ENCODE measurements at places on chromosomes 2 and 18. TPM values are rescaled to one million over a fixed set of nuclear protein-coding genes. Genes with fewer than 3 reads are reported as not detected.
A peak's percentile ranks its signal among the peaks of the same experiment; 100 is the strongest.

DNA sequence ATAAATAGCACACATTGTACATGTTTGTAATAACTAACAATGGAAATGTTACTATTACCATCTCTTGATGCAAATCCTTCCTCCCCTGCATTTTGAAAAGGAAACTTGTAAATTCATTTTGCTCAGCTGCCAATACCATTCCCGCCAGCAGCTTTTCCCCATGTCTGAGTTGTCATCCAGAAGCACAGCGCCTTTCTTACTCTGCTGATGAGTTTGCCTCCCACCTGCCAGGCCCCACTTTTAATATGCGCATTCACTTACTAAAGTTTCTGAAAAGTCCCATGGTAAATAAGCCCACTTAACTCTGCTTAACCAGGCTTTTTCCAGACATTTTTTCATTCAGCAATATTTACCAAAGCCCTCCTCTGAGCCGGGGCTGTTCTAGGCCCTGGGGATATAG is 3.9 kb downstream of the CHST10 start:
- no peak for DNase-seq

GRCh38 chr2:111157798-111158197 is 37.1 kb downstream of the BCL2L11 start:
- no peak for DNase-seq

DNA sequence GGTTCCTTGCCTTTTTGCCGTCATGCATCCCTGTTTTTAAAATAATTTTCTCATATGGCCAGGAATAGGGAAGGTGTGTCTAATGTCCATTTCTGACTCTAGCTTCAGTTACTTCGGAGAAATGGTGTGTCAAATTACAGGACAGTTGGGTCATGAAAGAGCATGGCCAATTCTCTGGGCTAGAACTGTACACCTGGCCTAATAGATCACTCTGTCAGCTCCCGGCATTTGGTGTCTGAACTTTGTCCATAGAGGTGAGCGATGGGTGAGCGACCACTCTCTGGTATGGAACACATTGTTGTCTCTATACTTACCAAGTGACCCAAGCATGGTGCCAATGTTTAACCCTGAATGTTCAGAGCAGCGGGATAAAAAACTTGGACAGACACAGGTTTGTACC is 38.3 kb upstream of the ASB18 start:
- DNase-seq: peak; percentile 3

- DNase-seq: no peak
Measured at GRCh38 chr2:33907866-33908265, 308.8 kb upstream of the FAM98A start.

DNA sequence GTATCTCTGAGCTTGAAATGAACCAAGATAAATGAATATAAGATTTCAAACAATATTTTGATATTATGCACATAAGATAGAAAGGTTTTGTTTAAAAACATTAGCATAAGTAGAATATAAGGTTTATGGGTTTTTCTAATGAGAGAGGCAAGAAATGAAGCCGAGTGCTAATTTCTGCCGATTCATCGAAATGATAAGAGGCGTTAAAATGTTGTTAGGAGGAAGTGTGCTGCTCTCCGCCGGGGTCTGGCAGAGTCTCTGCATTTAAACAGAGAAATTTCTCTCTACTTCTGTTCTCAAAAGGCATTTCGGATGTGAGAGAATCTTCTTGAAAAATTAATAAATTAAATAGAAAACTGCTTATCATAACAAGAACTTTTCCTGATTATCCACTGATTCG is 83.6 kb downstream of the MRPS9 start:
- no peak for DNase-seq

DNA sequence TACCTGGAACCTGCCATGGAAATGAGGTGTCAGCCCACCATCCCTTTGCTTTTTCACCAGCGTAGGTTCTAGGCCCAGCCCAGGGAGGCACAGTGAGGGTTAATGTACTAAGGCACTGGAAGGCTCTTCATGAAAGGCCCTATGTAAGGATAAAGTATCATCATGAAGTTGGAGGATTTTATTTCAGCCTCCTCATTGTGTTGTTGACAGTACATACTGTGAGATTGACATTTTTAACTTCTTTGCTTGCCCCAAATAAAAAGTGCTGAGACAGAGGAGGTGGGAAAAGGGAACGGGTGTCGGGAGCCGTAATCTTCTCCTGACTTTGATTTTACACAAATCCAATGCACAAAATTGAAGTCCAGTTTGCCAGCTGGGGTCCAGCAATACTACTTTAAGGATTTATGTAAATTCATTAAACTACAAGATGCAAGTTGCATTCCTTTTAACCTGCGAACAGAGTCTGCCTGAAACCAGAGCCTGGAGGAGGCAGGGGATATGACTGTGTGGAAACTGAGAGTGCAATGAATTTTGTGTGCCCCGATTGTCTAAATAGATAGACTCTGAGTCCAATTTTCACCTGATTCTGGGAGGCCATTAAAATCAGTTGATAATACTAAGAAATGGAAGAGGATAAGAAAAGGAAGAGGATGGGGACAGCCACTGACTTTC is 5.4 kb upstream of the NCKAP5 start:
- DNase-seq: no peak

DNA sequence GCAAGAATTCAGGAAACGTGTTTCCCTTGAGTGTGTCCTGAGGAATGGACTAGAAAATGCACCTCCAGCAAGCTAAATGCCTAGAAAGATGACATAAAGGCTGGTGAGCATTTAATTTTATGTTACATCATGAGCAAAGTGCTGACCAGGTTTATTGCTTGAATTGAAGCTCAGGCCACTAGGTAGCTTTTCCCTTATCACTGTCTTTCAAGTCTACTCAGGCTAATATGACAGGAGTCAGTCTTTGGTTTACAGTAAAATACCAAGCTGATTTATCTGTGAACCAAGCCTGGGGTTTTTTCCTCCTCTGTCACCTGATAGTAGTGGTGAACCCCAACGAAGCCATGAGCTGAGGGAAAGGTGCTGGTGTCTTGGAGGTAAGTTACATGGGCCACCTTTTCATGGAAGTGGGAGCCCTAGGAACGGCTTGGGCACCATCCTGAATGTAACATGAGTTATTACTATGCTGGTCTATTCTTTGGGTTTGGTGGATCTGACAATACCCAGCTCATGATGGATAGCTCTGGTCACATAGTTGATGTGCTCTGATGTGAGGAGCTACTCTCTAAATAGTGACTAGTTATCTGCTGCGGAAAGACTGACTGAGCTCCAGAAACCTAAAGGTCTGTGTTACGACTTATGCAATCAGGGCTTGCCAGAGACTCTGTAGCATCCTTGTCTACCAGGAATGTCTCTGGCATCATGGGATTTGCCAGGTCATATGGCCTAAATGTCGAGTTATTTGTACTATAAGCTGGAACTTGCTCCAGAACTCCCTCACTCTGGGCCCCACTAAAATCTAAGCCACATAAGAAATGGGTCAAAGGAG is 39.8 kb downstream of the NUP35 start:
- no peak for DNase-seq

- no peak for DNase-seq
Measured at GRCh38 chr2:203347375-203347774, 19.2 kb downstream of the ABI2 start.

- DNase-seq: no peak
Measured at GRCh38 chr2:24238158-24238557, 63.3 kb downstream of the FAM228A start.

GRCh38 chr2:52659546-52659945 is 1108.1 kb upstream of the CHAC2 start:
- DNase-seq: no peak

Gene ANKRD30BL
- total RNA-seq: not detected

Gene VWC2L
- not detected for total RNA-seq

Gene SERPINB3
- not detected for total RNA-seq

Gene MEIS1
- total RNA-seq: 3.2 TPM

Gene CCDC141
- total RNA-seq: 32.4 TPM

Gene RAPGEF4
- 1.5 TPM for total RNA-seq

Gene GPR55
- total RNA-seq: 0.03 TPM

Gene PLEK
- total RNA-seq: not detected

Gene PFN4
- 1.1 TPM for total RNA-seq

Data from myocyte (in vitro differentiated cells).